Fibroblast of skin of back (primary cell): ENCODE measurements at places on chromosomes 7 and 10.

DNA sequence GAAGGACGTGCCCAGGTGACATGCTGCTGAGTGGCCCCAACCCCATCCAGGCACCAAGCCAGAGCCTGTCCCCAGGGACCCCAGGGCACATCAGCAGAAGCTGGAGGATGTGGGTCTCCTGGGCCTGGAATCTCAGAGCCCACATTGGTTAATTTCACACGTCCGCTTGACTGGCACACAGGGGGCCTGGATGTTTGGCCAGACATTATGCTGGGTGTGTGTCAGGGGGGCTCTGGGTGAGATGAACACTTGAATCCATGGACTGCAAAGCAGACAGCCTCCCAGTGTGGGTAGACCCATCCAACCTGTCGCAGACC, 79.1 kb upstream of the RET start:
- DNase-seq = no peak

DNA sequence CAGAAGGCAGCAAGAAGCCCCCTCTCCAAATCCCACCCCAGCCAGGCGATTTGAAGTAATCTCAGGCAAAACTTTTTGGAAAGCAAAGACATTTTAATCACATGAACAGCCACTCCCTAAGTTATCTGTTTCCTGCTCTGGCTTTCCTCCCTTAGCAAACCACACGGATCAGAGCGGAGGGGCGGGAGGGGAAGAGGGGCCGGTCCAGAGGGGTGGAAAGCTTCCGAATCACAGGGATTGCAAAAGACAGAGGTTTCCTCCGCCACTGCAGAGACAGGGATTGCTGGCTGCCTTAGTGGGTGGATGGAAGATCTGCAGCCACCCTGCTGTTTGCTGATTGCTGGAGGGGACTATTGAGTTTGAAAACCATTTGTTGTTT, 41.2 kb downstream of the ZCCHC24 start:
- peak; percentile 57 for DNase-seq

GRCh38 chr10:10514797-10515196, 502.9 kb upstream of the CELF2 start:
- no peak for DNase-seq

- DNase-seq = no peak
Measured at GRCh38 chr7:29471444-29472138, 92.0 kb upstream of the PRR15 start.

DNA sequence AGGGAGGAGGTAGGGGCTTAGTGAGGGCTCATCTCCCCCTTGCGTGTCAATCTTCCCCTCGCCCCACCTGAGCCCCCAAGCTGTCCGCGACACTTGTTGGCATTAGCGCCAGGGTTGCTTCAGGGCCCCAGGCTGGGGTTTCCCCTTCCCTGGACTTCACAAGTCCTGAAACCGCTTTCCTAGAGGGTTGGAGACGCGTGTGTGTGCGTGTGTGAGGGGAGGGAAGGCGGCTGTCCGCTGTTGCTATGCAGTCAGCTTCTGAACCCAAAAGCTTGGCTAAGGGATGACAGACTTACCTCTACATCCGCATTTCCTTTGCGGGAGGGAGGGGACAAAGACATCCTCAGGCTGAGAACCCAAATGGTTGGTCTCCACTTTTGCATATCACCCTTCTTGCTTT, 803 bp downstream of the GOLGA7B start:
- no peak for DNase-seq
